Kidney (tissue), 22 donors: ENCODE measurements at places on chromosomes 2 and 18. TPM values are rescaled to one million over a fixed set of nuclear protein-coding genes. Genes with fewer than 3 reads are reported as not detected.

GRCh38 chr2:164112105-164112504, 376.3 kb upstream of the FIGN start:
- no peak for DNase-seq
- no peak overlapping the region for H3K27ac ChIP-seq
- no peaks in the 10 kb centered on the region for H3K36me3 ChIP-seq
- H3K27me3 ChIP-seq = no peaks in the 10 kb centered on the region
- H3K4me1 ChIP-seq = no peaks in the 10 kb centered on the region

DNA sequence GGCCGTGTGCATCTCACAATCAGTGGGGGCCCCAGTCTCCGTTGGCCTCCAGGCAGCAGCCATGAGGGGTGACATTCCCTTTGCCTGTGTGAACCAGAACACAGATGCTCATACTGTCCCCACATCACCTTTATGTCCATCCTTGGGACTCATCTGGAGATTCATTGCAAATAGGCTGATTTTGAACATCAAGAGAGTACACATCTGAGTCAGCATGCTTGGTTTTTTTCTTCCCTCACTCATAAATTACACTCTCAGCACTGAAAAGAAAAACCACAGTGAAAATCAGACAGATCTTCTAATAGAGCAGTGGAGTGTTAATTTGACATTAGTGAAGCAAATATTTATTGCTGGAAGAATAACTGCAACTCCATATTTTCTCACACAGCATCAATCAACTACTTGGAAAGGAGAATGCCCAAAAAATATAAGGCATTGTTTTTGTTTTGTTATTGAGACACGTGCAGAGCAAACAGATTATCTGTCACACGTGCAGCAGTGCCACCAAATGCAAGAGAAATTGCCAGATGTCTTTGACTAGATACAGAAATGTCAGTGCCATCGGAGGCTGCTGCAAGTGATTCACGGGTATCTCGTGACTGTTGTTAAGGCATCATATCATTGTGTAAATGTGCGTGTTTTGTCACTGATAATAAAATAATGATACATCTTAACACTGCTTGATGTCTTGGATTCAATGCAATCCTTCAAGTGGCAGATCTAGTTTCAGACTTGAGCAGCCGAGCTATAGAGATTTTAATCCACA, 10.9 kb downstream of the APCDD1 start:
- no peak overlapping the region for H3K4me3 ChIP-seq
- H3K27ac ChIP-seq = no peak overlapping the region
- DNase-seq = no peak
- H3K36me3 ChIP-seq = no peaks in the 10 kb centered on the region

GRCh38 chr18:31671951-31672350, 12.4 kb downstream of the B4GALT6 start:
- H3K4me1 ChIP-seq = no peaks in the 10 kb centered on the region
- no peaks in the 10 kb centered on the region for H3K27me3 ChIP-seq
- H3K4me3 ChIP-seq = no peak overlapping the region
- DNase-seq = no peak
- H3K36me3 ChIP-seq = no peaks in the 10 kb centered on the region

FAP gene
- total RNA-seq = 3.3 TPM

ZC3H6 gene
- total RNA-seq = 17.1 TPM

CD8B2 gene
- 0.09 TPM for total RNA-seq

UGT1A10 gene
- total RNA-seq = not detected

ZBTB7C gene
- 13.8 TPM for total RNA-seq
